ENCODE measurements at places on chromosomes 4 and X. TPM values are rescaled to one million over a fixed set of nuclear protein-coding genes. Genes with fewer than 3 reads are reported as not detected.
A peak's percentile ranks its signal among the peaks of the same experiment; 100 is the strongest.

DNA sequence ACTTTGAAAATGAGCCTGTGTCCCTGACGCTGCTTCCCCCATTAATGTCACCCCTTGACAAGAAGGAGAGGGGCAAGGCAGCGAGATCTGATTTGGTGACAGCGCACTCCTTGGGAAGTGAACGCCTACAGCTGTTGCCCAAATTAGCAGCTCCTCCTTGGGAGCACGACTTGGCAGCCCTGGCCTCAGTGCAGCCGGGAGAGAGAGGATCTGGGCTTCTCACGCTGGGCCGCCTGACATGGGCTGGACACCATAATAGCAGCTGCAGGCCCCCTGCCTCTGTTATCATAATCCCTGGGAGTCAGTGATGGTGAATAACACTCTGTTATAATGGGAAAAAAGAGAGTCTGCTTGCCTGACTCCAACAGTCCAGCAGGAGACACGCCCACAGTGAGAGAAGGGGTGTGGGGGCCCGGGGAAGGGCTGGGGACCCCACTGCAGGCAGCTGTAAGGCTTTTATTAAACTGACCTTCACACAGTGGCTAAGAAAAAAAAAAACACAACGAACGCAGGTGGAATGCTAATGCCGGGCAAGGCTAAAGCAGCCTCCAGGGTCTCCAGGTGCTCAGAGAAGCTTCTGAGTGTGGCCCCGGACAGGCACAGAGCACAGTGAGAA, 73.3 kb downstream of the PSAPL1 start:
- peak; percentile 8 for DNase-seq

DNA sequence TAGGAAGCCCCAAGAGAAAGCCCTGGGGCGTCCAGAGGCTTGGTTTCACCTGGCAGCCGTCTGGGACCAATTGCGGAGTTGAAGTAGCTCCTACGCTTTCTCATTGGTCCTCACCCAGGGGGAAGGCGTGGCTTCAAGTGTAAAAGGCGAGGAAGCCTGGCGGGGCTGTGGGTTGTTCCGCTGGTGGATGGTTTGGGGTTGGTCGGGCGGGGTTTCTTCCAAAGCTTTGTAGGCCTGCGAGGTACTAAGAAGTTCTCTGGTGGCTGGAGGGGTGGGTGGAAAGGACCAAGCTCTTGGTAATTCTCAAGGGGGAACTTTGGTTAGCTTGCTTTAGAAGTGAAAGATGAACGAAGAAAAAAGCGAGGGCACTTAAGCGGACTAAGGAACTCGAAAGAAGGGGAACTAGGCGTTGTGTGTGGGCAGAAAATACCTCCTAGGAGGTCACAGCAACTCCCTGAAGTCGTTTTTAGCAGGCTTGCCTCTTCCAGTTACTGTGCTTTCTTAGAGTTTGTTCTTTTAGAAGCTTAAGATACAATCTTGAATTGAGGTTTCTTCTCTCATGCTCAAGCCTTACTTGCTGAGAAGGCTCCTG, 36.6 kb downstream of the CCNG2 start:
- DNase-seq: no peak

DNA sequence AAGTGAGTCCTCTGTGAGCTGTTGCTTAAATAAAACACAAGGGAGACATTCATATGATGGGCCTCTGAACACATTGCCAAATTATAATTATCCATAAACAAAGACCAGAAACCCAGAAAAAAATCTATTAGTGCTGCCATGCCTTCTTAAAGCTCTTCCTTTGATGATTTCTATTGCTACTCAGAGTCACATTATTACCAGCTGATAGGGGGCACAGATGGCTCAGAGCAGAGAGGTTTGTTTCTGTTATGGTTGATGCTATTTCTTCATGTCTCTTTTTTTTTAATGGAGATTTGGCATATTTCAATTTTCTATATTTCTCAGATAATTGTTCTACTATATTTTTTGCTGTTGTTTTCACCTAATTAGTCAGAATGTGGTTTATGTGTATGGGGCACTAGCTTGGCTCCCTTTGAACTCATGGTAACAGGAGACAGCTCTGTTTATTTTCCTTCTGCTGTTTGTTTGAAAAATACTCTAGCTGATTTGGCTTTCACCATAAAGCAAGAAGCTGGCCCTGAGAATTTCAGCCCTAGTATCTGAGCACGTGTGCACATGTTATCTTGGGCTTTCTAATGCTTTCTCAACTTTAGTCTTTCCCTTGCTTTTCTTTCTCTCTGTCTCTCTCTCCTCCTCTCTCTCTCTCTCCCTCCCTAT, 568.8 kb downstream of the PPARGC1A start:
- DNase-seq: no peak

- DNase-seq: no peak
These were observed 503.5 kb downstream of the MID1IP1 start for GRCh38 chrX:39304746-39305145.

DNA sequence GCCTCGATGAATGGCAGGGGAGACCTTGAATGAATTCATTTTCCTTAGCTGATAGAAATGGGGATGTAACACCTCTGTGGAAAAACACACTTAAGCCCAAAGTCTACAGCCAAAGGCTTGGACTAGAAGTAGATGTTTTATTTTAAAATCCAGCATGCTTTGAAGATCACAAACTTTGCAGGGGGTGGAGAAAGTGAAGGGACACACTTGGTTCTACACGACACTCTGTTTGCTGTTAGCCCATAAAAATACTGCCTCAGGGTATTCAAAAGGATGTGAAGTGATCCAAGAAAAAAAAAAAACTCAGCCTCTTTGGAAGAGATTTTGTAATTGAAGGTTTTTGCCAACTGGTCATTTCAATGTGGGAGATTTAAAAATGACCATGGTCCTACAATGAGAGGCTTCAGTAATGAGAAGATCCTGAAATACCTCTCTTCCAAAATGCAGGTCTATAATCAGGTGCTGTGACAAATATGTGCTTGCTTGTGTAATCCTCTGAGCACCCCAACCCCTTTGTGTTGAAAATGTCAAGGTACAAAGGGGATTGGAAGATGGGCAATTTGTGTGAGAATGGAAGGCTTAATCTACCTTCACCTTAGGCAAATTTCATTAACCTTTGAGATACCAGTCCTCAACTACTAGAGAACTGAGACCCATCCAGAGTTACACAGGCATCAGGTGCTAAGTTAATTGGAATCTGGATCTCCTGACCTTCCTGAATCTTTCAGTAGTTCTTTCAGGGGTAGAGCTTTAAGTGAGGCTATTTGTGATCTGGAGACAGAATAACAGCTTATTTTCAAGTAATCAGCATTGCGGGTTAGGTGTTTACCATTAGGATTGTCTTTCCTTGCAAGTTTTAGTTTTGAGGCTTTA, 82.5 kb downstream of the HS6ST2 start:
- no peak for DNase-seq

GPC3 gene
- total RNA-seq: not detected

LRP2BP gene
- total RNA-seq: not detected
